ENCODE measurements at places on chromosomes 4 and X. TPM values are rescaled to one million over a fixed set of nuclear protein-coding genes. Genes with fewer than 3 reads are reported as not detected.

Gene SPP1
- 3.7 TPM for total RNA-seq

Gene USP17L18
- total RNA-seq, result not detected

Gene FAT1
- total RNA-seq, result 116 TPM

Gene PYURF
- total RNA-seq, result 102 TPM

Gene SFRP2
- total RNA-seq, result not detected

Gene RTL9
- 0.23 TPM for total RNA-seq

Gene GPR78
- total RNA-seq, result not detected

Gene TREX2
- total RNA-seq, result 0.69 TPM

Gene F8A3
- 2.3 TPM for total RNA-seq

Gene AADAT
- total RNA-seq, result 9.4 TPM

Gene MAGEA1
- total RNA-seq, result 7.1 TPM

Gene TCEAL9
- total RNA-seq, result 28.1 TPM

Gene P2RY10
- total RNA-seq, result not detected

Gene FOXR2
- 11.8 TPM for total RNA-seq

Gene MAGEA10
- total RNA-seq, result 10.1 TPM
